ENCODE measurements at places on chromosomes 2 and 18. TPM values are rescaled to one million over a fixed set of nuclear protein-coding genes. Genes with fewer than 3 reads are reported as not detected.

DNA sequence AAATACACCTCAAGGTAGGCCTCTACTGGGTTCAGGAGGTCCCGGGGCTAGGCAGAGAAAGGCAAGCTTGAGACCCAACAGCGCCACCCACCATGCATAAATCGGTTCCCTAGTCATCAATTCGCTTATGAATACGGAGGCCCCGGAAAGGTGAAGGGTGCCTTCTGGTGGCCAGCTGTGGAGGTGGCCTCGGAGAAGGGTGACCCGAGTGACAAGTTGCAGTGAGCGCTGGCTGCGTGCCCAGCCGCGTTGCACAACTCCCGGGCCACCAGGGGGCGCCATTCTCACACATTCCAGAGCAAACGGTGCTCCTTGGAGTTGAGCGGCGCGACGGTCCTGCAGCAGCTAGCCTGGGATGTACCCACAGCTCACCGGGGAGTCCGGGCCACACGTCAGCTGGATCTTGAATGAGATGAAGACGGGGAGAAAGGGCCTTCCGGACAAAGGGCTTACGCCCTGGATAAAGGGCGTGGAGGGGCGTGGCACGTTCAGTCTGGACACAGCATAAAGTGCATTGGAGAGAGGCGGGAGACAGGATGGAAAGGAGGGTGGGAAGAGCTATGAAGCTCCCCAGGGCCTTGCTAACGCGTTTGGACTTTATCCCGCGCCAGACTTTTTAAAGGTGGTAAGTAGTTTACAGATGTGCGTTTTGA is 20.4 kb downstream of the TMSB10 start:
- DNase-seq, result peak; percentile 70

The HOXD12 gene
- total RNA-seq, result not detected

DNA sequence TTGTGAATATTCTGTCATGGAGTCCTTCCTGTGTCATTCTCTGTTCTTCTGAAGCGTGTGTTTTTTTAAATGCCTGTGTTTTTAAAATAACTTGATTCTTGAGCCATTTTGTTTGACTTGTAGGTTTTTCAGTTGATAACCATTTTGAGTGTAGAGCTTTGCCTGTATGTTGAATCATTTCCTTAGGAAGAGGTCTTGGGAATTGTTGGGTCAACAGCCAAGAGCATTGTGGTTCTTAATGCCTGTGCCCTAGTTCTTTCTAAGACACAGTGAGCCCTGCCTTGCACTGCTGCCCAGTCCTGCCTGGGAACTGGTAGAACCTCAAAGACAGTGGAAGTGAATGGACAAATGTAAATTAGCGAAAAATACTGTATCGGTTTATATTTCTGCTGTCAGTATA is 25.9 kb downstream of the RAB12 start:
- DNase-seq, result no peak

DNA sequence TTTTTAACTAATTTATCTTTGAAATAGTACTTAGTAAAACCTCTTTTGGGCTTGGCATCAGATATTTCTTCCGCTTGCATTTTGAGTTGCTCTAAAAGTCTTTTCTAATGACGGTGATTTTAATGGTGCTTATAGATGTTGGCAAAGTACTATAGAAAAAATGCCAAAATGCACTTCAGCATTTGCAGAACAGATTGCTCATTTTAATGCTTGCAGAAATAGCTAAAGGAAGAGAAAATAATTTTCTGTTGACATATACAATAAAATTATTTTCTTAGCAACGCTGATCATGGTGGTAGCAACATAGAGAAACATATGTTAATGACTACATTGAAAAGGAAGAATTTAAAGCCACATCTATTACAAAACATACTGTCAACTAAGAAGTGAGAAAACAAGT is 170.7 kb downstream of the STK39 start:
- peak; percentile 66 for DNase-seq

DNA sequence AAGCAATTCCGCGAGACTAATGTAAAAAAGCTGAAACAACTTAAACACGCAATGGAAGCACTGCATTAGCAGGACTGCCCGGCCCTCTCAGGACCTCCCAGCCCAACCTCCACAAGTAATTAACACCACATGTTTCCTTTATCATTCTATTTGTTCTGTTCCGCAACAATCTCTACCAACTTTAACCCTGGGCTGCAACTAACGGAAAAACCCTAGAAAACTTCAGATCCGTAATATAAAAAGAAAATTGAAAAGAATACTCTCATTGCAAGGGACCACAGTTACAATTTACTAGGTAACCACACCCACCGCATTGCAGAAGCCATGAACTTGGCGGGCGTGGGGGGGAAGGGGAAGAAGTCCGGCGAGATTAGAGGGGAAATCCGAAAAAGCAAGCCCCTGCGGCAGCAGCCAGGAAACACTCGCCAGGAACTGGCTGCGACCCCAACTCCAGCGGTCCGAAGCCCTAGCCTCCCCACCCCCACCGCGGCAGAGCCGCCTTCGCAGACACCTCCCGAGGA is 1.2 kb downstream of the EPB41L3 start:
- DNase-seq, result peak; percentile 52

All from skin of body (tissue), 3 donors.